NCI-H1417 treated with DMSO at 0.1 percent for 48 hours (cell line): ENCODE measurements at places on chromosomes 12 and 14.

DNA sequence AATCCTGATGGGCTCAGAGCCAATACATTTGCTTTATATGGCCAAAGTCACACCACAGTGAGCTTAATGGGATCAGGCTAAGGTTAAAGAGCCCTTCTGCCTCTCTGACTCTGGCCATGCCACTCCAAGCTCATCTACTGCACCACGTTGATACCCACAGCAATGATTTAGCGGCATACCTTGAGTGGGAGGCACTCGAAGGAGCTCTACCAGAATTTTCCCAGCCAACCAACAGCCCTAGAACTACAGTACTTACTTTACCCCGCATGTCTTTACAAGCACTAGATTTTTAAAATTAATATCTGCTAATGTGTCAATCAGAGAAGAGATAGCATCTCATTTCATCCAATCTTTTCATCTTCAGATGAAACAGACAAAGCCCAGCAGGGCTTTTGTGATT is 300.5 kb downstream of the GRIN2B start:
- DNase-seq: no peak

- no peak for DNase-seq
These were observed 88.8 kb downstream of the TMX1 start for GRCh38 chr14:51328772-51329353.

DNA sequence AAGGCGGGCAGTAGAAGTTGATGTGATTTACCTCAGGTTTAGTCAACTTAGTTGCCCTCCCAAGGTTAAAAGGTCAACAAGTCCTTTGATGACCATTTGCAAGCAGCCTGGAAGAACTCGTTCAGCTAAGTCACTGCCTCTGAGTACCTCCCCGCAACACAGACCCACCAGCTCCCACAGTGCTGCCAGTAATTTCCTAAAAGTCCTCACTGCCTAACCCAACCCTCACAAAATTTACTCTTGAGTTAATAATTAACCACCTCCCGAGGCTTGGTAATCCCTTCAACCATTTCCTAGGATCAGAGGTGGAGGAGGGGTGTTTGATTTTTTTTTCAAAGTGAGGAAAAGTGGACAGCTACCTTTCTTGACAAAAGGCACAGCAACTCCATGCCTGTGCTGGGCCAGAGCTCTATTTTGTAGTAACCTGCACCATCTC is 55.8 kb downstream of the MAP3K9 start:
- no peak for DNase-seq

DNA sequence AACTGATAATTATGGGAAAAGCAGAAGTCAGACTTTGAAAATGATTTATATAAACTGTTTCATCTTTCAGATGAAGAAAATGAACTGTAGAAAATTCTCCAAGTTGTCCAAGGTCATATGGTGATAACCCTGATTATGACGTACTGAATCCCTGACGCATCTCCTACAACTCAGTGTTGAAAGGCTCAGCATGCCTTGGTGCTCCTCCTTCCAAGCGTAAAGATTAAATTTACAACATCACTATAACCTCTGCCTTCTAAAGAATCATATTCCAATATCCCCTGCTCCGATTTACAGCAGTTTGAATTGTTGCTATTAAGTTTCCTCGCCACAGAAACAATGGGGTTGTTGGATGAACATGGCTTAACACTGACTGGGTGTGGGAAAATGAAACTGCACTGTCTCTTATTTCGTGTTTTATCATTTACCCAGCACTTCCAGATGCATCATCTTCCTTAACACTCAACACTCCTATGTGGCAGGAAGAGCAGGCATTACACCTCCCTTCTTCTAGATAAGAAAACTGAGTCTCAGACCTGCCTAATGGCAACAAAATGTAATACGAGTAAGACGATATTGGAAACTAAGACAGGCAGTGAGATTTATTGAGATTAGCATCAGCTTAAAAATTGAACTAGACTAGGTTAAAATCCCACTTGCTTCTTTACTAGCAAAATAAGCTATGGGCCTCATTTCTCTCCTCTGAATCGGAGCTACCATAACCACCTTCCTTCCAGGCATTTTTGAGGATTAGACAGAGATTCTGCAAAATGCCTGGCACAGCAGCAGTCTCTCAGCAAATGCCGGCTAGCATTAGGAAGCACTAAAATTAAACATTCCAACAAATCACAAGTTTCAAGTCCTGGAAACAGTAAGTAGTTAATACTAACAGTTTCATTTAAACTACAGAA is 74.2 kb downstream of the PPM1H start:
- DNase-seq: no peak

GRCh38 chr12:106039646-106040404 is 98.9 kb downstream of the NUAK1 start:
- no peak for DNase-seq

DNA sequence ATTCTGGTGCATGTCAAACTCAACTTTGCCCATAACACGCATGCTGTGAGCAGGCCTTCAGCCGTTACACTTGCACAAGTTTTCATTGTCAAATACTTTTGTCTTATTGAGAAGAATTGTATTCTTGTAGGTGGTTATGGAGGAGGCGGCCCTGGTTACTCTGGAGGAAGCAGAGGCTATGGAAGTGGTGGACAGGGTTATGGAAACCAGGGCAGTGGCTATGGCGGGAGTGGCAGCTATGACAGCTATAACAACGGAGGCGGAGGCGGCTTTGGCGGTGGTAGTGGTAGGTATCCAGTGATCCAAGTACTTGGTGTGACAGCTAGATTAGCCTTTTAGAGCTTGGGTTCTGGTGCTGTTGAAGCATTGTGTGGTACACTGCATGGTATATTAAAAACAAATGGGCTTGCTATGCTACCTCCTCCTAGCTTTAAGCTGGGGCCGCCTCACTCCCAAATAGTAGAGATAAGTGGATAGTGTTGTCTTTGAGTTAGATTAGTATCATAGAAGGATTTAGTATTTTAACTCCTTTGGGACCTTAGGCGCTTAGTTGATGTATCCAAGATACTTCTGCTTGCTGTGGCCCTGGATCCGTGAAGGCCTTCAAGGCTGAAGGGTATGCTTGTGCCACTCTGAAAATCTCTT is 2.5 kb downstream of the HNRNPA1 start:
- DNase-seq: no peak
